ENCODE measurements at places on chromosomes 3 and 15.

DNA sequence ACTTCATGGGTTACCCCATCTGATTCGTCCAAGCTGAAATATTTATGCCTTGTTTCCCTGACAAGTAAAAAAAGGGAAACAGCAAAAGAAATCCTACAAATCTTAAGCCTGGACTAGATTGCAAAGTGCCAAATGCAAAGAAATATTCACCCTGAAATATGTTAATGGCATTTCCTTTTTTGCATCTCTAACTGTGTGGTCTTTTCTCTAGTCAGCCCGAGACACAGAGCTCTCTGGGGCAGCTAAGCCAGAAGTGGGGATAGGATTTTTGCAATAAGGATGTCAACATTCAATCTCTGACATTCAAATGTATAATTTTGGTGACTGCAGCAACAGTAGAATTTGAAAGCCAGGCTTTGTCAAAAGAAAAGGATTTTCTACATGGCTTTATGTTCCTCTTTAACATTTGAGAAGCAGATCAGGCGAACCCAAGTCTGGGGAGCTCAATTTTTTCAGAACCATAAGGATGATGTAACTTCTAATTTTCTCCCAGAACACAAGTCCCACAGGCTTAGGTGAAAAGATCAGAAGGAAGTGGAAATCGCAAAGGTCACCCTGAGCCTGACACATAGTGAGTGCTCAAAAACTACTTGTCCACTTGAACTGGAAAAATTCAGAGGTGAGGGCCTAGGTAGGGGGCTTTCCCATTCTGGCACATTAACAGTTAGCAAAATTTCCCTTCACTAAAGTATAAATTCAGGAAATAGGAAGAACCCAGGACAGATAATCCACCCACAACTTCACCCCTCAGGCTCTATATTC lies 28.2 kb upstream of the KCNMB3 start:
- DNase-seq = no peak

GRCh38 chr3:128727996-128728395 lies 2.0 kb downstream of the RAB7A start:
- DNase-seq = no peak

DNA sequence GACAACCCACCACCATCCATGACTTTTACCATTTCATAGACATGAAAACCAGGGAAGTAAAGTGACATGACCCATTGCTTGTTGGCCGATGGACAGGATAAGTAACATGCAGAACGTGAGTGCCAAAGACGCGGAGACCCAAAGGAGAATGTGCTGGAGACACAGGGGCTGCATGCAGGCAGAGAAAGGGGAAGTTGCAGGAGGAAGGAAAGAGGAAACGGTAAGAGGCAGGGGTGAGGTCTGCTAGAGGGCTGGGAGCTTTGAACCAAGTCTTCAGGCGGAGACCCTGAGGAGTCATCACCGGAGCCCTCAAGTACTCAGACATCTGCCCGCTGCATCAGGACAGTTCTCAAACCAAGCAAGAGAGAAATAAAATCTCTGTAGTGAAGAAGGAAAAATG lies 34.9 kb downstream of the MAGEF1 start:
- no peak for DNase-seq

GRCh38 chr3:55708242-55708641 lies 221.1 kb upstream of the WNT5A start:
- no peak for DNase-seq

DNA sequence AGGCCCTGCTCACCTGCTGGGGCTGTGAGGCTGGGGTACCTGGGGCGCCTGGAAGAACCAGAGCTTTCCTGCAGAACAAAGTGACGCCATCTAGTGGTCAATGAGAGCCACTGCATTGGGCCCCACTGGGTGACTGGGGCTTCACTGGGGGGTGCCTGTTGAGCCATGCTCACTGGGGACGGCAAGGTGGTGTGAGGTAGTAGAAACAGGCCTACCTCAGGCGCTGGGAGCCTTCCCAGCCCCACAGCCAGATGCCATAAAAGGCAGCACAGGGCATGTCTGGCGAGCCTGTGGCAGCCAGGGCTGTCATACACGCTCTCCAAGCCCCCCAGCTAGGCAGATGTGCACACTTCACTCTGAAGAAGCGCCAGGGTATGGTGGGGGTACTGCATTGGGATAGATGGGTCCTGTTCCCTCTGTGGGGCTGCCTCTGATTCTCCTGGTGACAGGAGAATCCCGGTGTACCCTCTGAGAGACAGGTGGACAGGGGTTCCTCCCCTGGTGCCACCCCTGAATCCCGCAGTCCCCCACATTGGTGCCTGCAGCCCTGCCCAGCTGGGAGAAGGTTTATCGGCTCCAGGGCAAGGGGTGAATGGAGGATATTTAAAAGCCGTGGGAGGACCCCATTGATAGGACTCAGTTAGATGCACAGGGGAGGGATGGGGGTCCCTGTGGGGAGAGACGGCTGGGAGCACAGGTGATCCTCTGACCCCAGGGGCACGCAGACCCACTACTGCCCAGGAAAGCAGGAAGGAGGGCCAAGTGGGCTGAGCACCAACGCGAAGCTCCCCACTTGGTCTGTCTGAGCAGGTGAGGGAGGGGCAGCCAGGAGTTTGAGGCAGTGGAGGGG lies 178.8 kb downstream of the NSMCE3 start:
- no peak for DNase-seq

DNA sequence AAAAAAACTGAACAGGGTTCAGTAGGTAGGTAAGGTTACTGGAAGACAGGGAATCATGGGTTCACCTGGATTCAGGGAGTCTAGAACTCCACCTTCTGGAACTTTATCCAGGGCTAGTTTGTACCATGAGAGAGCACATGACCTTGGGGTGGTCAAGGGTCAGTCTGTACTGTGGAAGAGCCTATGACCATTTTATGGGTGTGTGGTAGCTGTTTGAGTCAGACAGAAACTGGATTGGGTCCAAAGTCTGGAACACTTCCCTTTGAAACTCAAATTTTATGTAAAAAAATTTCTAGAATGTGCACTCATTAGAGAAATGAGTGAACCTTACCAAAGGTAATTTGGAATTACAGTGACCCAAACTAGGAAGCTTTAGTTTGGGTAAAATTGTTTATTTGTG lies 486.0 kb upstream of the AGTR1 start:
- no peak for DNase-seq

DNA sequence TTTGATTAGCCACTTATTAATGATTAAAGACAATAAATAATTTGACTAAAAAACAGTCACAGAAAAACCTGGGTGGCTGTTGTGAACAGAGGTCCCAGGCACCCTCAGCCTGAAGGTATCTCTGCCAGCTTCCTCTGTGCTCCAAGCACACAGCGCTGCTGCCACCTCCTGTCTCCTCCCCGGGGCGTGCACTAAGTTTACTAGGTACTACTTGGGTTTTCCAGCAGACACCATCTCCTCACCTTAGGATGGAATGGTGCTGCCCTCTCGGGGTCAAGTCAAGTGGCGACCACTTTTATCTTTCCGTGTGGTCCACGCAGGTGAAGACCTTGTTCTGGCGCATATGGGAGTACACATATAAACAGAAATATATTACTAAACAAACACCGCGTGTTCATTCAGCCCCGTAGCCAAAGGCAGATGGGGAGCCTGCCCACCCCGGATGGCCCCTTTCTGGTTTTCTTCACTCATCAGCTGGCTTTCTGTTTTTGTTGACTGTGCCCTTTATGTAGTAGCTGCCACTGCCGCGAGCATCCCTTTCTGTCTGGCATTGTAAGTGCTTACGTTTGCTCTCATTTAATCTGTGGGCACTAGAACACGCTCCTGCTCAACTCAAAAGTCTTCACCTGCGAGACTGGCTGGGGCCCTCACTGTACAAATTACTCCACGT lies 128.0 kb downstream of the LRIG1 start:
- DNase-seq = no peak

- DNase-seq = no peak
These were observed 985.6 kb downstream of the EPHA3 start for GRCh38 chr3:90092994-90093393.

GRCh38 chr3:171160325-171160724 lies 133.8 kb upstream of the SLC2A2 start:
- DNase-seq = no peak

- DNase-seq = no peak
These were observed 1280.9 kb downstream of the NSUN3 start for GRCh38 chr3:95343767-95344166.

- no peak for DNase-seq
These were observed 98.0 kb downstream of the DTWD1 start for GRCh38 chr15:49718846-49719245.

Measured in AG04449 (cell line).